Non-pigmented ciliary epithelial cell (primary cell): ENCODE measurements at places on chromosomes 11 and 22.
A peak's percentile ranks its signal among the peaks of the same experiment; 100 is the strongest.

DNA sequence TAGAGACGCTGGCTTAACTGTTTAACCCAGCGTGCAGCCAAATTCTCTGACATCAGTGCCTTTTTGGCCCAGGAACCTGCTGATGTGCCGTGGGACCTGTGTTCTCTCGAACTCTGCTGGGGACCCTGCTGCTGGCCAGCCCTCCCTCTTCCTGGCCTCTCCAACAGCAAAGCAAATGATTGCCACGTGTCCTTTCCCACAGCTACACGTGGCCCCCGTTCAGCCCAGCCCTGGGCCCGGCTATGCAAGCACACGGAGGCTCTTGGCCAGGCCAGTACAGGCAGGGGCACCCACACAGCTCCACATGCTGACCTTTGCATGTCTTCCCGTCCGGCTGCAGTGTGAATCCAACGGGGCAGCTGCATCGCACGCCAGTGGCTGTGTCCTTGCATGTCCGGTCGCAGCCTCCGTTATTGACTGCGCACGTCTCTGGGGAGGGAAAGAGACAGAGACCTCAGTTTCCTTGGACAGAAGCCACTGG is 51.6 kb upstream of the TTLL12 start:
- DNase-seq = no peak

GRCh38 chr11:121503051-121503450 is 50.3 kb upstream of the SORL1-AS1 start:
- no peak for DNase-seq

DNA sequence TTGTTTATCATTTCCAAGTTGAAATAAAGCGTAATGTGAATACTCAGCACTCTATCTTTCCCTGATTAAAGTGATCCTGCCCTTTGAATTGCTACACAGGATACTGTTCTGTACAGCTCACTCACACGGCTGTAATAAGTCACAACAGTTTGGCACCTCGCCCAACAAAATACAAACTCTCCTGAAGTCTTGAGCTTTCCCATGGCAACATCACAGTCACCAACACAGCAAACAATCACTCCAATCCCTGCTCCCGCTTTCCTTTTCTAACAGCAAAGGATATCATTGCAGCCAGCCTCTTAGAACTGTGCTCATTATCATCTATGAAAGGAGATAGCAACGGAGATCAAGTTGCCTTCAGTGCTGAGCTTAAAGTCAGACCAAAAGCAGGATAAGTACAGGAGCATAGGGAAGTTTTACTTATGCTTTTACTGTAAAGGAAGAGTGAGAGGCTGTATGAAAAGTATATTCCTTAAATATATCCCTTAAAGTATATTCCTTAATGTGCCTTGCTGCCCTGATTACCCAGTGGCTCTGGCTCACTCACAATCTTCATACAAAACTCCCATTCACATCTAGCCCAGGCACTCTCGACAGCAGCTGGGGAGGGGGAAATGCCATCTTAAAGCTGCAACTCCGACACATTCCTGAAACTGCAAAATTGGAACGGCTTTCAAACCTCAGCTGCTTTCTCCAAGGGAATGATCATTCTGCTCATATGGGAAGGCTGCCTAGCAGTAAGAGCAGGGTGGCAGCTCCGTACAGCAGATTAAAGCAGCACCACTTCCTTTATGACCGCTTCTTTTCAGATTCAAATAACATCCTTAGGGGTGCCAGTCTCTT is 35.8 kb downstream of the MAML2 start:
- DNase-seq = peak; percentile 99

DNA sequence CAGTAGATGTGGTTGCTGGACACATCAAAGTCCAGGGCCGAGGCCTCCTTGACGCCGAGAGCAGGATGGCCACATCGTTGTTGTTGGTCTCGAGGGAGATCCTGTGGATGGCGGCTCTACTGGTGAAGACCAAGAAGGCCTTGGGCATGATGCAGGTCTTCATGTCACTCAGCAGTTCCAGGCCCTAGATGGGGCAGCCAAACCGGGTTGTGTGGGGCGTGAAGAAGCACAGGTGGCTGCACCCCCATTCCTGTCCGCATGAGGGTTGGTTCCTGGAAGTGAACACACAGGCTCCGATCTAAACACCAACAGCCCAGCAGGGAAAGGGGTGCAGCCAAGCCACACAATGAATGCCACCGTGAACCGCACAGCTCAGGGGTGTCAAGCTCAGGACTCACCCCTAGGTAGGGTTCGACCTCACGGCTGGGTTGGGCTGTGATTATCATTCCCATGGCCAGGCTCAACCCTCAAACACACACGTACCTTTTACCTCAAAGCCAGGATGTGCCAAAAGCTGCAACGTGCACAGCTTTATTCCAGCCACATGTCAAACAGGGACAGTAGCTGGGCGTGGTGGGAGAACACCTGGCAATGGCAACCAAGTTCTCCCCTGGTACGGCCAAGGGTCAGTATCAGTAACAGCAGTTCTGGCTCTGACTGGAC is 132.3 kb downstream of the CRYBB2 start:
- DNase-seq = no peak

GRCh38 chr11:119924017-119924416 is 195.0 kb upstream of the NECTIN1 start:
- DNase-seq = no peak

DNA sequence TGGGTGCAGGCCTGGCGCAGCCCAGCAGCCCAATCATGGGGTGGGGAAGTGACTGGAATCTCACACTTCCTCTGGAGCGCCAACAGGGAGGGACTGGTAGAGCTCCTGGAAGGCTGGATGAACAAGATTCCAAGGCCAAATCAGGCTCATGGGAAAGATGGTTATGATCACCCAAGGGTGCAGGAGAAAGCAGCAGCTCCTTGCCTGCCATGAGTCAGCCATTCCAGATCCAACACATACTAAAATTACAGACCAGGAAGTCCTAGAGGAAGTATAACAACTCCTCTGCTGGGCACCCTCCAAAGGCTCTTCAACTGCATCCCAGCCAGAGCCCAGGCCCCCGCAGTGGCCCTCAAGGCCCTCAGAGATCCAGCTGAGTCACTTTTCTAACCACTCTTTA is 427.3 kb downstream of the TENM4 start:
- DNase-seq = no peak

DNA sequence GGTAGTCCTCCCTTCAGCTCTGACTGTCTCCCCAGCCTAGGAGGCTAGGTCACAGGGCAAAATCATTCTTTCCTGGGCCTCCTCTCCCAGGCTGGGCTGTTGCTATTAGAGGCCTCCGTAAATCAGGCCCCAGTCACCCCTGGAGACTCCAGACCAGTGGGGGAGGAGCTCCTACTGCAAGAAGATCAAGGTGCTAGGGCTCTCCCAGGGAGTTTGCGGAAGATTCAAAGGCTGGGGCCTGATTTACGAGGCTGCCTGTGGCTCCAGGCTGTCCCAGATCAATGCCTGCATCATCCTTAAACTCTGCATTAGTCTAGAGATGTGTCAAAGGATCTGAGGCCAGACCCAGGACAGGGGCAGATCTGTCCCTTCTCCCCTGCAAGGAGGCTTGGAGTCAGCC is 346.2 kb downstream of the TENM4 start:
- no peak for DNase-seq

- no peak for DNase-seq
These were observed 14.9 kb upstream of the TSKU start for GRCh38 chr11:76768088-76768908.
